Glutamatergic neuron (in vitro differentiated cells): ENCODE measurements at places on chromosomes 1 and 21. TPM values are rescaled to one million over a fixed set of nuclear protein-coding genes. Genes with fewer than 3 reads are reported as not detected.

CD46 gene
- total RNA-seq, result 188 TPM

DNA sequence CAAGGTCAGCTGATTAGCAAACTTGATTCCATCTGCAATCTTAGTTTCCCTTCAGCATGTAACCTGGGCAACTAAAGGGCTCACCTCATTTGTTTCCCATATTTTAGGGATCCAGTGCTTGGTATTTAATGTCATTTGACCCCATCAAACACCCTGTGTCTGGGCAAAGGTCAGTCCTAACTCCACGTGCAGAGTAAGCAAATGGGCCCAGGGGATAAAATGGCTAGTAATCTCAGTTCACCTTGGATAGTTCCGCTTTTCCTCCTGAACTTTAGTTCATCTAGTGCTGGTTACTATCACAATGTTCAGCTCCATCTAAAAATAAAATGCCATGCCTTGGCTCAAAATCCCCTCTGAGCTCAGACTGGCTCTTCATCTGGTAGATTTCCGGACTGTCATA lies 19.5 kb downstream of the PRKAB2 start:
- H3K27ac ChIP-seq, result no peak overlapping the region
- no peaks in the 10 kb centered on the region for H3K27me3 ChIP-seq
- no peaks in the 10 kb centered on the region for H3K4me1 ChIP-seq
- H3K36me3 ChIP-seq, result no peaks in the 10 kb centered on the region

GPR3 gene
- 1.5 TPM for total RNA-seq

DNA sequence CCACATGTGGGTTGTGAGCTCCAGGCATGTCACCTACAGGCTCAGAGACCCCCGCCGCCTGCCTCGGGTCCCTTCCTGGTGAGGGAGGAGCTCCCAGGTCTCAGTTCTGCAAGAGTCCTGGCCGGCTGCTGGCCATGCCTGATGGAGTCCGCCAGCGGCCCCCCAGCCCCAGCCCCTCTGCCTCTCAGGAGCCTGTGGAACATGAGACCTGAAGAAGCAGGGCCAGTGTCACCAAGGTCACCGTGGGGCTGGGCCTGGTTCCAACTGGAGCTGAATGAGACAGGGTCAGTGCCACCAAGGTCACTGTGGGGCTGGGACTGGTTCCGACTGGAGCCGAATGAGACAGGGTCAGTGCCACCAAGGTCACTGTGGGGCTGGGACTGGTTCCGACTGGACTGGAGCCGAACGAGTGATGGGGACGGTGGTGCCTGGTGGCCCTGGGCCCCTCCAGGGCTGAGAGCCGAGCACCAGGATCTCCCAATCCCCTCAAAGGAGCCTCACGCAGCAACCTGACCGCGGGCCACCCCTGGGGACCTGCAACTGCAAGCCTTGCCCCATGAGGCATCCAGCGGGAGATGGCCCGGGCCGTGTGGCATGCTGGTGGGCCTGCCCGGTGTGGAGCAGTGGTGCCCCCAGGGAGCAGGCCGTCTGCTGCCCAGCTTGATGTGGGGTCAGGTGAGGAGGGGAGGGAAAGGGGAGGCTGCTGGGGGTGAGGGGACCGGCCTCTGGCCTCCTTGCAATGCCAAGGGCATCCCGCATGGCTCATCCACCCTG lies 14.5 kb upstream of the PTTG1IP start:
- H3K27ac ChIP-seq, result no peak overlapping the region
- H3K36me3 ChIP-seq, result no peaks in the 10 kb centered on the region
- no peaks in the 10 kb centered on the region for H3K4me1 ChIP-seq
- peak; percentile 17 for DNase-seq
- no peak overlapping the region for H3K4me3 ChIP-seq

GRCh38 chr21:46100426-46100825 lies 2.5 kb downstream of the COL6A2 start:
- H3K36me3 ChIP-seq, result peaks cover 39% of the 10 kb centered on the region
- peaks cover 8% of the 10 kb centered on the region for H3K27me3 ChIP-seq
- no peaks in the 10 kb centered on the region for H3K4me1 ChIP-seq
- H3K4me3 ChIP-seq, result no peak overlapping the region

TPRG1L gene
- 43.1 TPM for total RNA-seq

RBM11 gene
- 2.7 TPM for total RNA-seq

- DNase-seq, result no peak
- H3K4me3 ChIP-seq, result no peak overlapping the region
- H3K27ac ChIP-seq, result no peak overlapping the region
- H3K36me3 ChIP-seq, result no peaks in the 10 kb centered on the region
- H3K4me1 ChIP-seq, result peaks cover 5% of the 10 kb centered on the region
Observed at GRCh38 chr1:229768232-229768631, 142.2 kb downstream of the URB2 start.

- no peaks in the 10 kb centered on the region for H3K36me3 ChIP-seq
- no peaks in the 10 kb centered on the region for H3K4me1 ChIP-seq
- no peak overlapping the region for H3K4me3 ChIP-seq
- H3K27ac ChIP-seq, result no peak overlapping the region
Observed at GRCh38 chr1:150173141-150173585, 23.4 kb downstream of the PLEKHO1 start.

DNA sequence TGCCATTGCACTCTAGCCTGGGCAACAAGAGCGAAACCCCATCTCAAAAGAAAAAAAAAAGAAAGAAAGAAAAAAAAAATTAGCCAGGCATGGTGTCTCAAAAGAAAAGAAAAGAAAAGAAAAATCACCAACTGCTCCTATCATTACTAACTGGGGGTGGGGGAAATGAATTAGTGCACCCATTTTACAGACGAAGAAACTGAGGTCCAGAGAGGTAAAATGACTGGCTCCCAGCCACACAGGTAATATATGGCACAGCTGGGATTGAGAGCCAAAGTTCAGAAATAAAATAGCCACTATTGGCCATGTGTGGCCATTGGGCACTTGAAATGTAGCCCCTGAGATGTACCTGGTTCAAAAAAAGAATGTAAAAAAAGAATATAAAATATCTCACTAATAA lies 8.8 kb downstream of the HTR1D start:
- no peak for DNase-seq
- H3K36me3 ChIP-seq, result no peaks in the 10 kb centered on the region
- H3K4me3 ChIP-seq, result no peak overlapping the region
- no peaks in the 10 kb centered on the region for H3K27me3 ChIP-seq
- H3K4me1 ChIP-seq, result no peaks in the 10 kb centered on the region
- H3K27ac ChIP-seq, result no peak overlapping the region

PADI6 gene
- total RNA-seq, result not detected

- H3K27ac ChIP-seq, result no peak overlapping the region
- no peak for DNase-seq
- peaks cover 16% of the 10 kb centered on the region for H3K27me3 ChIP-seq
- peaks cover 3% of the 10 kb centered on the region for H3K4me1 ChIP-seq
- H3K36me3 ChIP-seq, result peaks cover 4% of the 10 kb centered on the region
- H3K4me3 ChIP-seq, result no peak overlapping the region
Observed at GRCh38 chr1:1135339-1136136, 19.6 kb upstream of the C1orf159 start.

RGS4 gene
- total RNA-seq, result 31.6 TPM

DNA sequence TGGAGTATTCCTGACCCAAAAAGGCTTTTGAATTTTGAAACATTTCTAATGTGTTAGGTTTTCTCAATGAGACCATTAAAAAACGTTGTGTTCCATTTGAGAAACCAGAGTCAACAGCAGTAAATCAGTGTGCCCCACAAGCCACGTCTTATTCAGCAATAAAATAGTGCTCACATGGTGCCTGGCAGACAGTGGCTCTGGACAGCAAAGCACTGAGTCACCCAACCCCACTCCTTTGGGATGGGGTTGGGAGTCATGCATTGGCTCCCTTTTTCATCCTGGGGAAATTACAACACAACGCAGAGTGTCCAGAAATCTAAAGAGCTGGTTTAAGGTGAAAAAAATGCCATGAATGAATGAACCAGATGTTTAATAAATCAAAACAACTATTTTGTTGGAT lies 46.5 kb downstream of the KCNJ15 start:
- H3K4me1 ChIP-seq, result no peaks in the 10 kb centered on the region
- no peak overlapping the region for H3K27ac ChIP-seq
- no peak overlapping the region for H3K4me3 ChIP-seq
- H3K36me3 ChIP-seq, result no peaks in the 10 kb centered on the region
- DNase-seq, result no peak

GRCh38 chr1:20183616-20184271 lies 2.2 kb upstream of the UBXN10 start:
- H3K36me3 ChIP-seq, result peaks cover 5% of the 10 kb centered on the region
- no peak overlapping the region for H3K4me3 ChIP-seq
- H3K27ac ChIP-seq, result no peak overlapping the region
- no peak for DNase-seq
- peaks cover 6% of the 10 kb centered on the region for H3K4me1 ChIP-seq

DNA sequence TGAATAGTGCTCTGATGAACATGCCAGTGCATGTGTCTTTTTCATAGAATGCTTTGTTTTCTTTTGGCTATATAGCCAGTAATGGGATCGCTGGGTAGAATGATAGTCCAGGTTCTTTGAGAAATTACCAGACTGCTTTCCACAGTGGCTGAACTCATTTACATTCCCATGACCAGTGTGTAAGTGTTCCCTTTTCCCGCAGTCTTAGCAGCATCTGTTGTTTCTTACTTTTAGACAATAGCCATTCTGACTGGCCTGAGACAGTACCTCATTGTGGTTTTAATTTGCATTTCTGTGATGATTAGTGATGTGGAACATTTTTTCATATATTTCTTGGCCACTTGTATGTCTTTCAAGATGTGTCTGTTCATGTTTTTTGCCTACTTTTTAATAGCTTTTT lies 784.5 kb downstream of the USP25 start:
- no peaks in the 10 kb centered on the region for H3K4me1 ChIP-seq
- DNase-seq, result no peak
- H3K36me3 ChIP-seq, result no peaks in the 10 kb centered on the region
- peaks cover 2% of the 10 kb centered on the region for H3K27me3 ChIP-seq
- no peak overlapping the region for H3K4me3 ChIP-seq
- no peak overlapping the region for H3K27ac ChIP-seq

DNA sequence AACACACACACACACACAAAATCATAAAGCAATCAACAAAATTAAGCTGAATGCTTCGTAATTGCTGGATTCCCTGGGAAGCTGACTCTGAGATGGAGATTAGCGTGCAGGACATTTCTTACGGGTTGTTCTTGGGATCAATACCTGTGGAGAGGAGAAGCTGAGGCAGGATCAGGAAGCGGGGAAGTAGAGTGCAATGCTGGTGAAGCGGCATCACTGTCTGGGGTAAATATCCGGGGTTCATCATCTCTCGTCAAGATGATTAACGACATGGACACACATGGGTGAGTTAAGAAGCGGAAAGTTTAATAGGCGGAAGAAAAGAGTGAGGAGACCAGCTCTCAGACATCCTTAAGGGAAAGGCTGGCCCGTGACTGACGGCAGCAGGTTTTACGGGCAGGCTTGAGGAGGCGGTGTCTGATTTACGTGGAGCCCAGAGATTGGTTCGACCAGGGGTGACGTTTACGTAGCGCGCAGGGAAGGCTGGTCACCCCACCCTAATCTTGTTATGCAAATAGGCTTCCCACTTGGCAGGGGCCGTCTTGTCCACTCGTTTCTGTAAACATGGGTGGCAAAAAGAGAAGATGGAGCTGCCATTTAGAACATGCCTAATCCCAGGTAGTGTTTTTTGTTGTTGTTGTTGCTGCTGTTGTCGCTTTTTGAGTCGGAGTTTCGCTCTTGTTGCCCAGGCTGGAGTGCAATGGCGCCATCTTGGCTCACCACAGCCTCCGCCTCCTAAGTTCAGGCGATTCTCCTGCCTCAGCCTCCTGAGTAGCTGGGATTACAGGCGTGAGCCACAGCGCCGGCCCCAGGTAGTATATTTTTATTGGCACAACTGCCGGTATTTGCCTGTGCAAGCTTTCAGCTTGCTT lies 135.6 kb upstream of the KCNJ15 start:
- H3K4me3 ChIP-seq, result no peak overlapping the region
- no peaks in the 10 kb centered on the region for H3K4me1 ChIP-seq
- no peaks in the 10 kb centered on the region for H3K27me3 ChIP-seq
- no peak for DNase-seq

OR10J1 gene
- not detected for total RNA-seq

DNA sequence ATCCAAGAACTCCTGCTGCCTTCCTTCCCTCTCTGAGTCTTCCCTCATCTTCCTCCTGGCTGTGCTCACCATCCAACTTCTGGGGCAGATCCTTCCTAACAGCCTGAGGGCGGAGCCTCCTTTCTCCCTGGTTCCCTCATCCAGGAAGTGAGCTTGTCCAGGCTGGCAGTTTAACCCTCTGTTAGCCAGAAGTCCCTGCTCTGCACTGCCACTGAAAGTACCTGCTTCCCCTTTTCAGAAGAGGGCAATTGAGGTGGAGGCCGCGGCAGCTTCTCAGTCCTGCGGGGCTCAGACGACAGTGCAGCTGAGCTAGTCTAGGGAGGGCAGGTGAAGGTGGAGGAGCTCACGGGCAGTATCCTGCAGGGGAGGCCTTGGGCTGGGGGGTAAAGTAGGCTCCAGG lies 149.1 kb downstream of the FCRL5 start:
- no peaks in the 10 kb centered on the region for H3K4me1 ChIP-seq
- H3K4me3 ChIP-seq, result no peak overlapping the region
- DNase-seq, result no peak
- no peaks in the 10 kb centered on the region for H3K27me3 ChIP-seq

GRCh38 chr21:34844924-34845238 lies 176.1 kb downstream of the CLIC6 start:
- no peak for DNase-seq
- H3K4me1 ChIP-seq, result peaks cover 19% of the 10 kb centered on the region
- no peaks in the 10 kb centered on the region for H3K36me3 ChIP-seq
- peaks cover 5% of the 10 kb centered on the region for H3K27me3 ChIP-seq
- H3K4me3 ChIP-seq, result no peak overlapping the region
- H3K27ac ChIP-seq, result no peak overlapping the region

DNA sequence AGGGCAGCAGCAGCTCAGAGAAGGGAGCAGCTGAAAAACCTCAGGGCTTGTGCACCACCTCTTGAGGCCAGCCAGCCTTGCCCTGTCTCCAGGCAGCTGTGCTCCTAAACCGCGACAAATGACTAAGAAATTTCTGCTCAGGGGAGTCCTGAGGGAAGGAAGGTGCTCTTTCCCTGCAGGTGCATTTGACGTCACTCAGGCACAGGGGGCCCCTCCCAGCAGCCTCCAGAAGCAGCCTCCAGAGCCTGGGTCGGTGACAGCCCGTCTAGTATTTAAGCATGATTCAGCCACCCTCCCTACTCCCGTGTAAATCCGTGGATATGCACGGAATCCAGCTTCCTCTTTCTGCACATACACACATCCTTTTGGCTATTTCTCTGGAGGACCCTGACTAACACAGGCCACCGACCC lies 560.5 kb downstream of the KIF26B start:
- no peaks in the 10 kb centered on the region for H3K36me3 ChIP-seq
- H3K4me3 ChIP-seq, result no peak overlapping the region

DNA sequence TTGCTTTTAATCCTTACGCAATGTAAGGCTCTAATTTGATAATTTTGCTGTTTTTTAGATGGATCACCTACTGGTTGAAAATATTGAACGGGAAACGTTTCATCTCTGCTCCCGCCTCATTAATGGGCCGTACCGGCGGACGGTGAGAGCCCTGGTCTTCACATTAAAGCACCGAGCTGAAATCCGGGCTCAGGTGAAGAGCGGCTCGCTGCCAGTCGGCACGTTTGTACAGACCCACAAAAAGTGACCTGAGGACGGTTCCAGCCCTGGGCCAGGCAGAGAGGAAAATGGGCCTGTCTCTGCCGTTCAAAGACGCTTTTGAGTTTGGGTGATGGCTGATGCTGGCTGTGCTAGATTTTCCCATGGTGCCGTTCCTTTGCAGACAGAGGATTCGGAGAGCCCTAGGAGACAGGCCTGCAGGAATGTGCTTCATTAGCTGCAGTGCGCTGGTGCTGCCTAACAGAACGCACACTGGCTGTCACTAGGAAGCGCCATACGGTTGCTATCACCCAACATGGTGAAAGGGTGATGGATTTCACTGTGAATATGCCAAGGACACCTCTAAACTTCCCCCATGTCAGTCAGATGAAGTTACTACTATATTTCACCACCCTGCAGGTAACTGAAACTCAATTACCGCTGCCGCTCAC lies 42.9 kb downstream of the TCEANC2 start:
- peaks cover 5% of the 10 kb centered on the region for H3K4me1 ChIP-seq
- H3K36me3 ChIP-seq, result no peaks in the 10 kb centered on the region
- H3K4me3 ChIP-seq, result no peak overlapping the region
- H3K27ac ChIP-seq, result no peak overlapping the region
- peaks cover 2% of the 10 kb centered on the region for H3K27me3 ChIP-seq

TNNT2 gene
- not detected for total RNA-seq
